ENCODE measurements at places on chromosomes 4 and X.

GRCh38 chrX:11367609-11368430 is 74.6 kb downstream of the AMELX start:
- peak; percentile 71 for DNase-seq

GRCh38 chr4:83725336-83726085 is 189.6 kb downstream of the GPAT3 start:
- DNase-seq = no peak

DNA sequence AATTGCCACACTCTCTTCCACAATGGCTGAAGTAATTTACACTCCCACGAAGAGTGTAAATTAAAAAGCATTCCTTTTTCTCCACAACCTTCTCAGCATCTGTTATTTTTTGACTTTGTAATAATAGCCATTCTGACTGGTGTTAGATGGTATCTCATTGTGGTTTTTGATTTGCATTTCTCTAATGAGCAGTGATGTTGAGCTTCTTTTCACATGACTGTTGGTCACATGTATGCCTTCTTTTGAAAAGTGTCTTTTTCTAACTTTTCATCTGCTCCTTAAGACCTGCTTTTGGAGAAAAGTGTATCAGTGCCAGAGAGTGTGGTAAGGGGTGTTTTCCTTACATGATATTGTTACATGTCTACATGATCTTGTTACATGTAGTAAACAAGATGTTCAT is 25.7 kb downstream of the GUCY1A1 start:
- DNase-seq = no peak

DNA sequence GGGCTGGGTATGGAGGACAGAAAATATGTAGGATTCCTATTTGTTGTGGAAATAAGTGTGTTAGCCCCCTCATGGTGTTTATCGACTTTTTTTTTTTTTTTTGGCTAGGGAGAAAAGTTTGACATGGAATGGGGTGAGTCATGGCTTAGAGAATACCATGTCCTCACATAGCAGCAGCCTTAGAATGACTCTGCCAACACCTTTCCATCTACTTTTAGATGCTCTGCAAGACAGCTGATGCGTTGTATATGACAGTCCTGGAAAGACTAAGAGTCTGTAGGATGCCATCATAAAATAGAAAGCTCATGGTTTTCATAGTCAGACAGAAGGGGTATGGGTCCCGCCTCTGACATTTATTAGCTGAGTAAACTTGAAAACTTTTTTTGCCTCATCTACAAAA is 37.7 kb downstream of the MTTP start:
- no peak for DNase-seq

GRCh38 chrX:31590581-31591114 is 518.8 kb upstream of the FTHL17 start:
- DNase-seq = no peak

GRCh38 chr4:29559286-29559685 is 1160.9 kb upstream of the PCDH7 start:
- DNase-seq = no peak

DNA sequence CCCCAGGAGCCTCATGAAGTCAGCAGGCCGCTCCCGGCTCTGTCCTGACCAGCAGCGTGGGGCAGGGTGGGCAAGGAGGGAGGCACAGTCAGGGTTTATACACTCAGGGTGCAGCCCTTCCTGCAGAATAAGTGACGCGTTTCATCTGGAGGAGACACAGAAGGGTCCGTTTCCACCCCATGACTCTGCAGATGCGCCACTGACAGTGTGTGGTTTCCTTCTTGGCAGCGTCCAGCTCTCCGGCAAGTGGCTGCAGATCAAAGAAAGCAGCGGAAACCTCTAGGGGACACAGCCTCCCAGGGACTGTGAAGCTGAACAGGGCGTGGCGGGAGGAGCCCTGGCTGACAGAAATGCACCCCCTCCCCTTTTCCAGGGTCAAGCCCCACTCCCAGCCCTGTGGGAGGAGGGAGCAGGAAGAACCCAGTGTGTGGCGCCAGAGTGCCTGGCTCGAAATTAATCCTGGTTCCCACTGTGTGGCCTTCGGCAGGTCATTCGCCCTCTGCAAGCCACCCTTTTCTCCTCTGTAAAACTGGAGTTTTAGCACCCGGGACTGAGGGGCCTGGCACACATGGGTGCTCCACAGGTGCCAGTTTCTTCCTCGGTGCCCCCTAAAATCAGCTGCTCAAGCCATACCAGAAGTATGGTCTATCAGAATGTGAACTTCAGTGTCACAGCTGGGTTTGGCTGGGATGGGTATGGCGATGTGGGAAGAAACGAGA is 17.3 kb upstream of the TBC1D14 start:
- peak; percentile 97 for DNase-seq

DNA sequence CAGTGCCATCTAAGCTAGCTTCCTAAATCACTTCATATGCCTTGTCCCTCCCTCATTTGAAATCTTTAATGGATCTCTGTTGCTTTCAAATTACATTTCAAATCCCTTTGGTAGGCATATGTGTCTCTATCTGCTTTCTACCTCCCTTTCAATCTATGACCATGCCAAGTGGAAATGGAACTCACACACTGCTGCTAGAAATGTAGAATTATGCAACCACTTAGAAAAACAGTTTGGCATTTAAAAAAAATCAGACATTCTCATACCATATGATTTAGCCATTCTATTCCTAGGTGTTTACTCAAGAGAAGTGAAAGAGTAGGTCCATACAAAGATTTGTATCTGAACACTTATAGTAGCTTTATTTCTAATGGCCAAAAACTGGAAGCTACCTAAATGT is 413.5 kb upstream of the INTU start:
- DNase-seq = no peak

DNA sequence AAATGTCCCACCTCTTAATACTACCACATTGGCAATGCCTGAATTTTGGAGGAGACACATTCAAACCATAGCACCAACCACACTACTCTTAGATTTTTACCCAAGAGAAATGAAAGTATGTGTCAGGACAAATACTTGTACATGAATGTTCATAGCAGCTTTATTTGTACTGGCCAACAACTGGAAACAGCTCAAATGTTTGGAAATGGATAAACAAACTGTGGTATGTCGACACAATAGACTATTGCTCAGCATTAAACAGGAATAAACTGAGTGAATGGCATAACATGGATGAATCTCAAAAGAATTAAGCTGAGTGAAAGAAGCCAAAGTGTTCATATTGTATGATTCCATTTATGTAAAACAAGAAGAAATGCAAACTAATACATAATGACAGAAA is 18.5 kb upstream of the EDA start:
- no peak for DNase-seq

DNA sequence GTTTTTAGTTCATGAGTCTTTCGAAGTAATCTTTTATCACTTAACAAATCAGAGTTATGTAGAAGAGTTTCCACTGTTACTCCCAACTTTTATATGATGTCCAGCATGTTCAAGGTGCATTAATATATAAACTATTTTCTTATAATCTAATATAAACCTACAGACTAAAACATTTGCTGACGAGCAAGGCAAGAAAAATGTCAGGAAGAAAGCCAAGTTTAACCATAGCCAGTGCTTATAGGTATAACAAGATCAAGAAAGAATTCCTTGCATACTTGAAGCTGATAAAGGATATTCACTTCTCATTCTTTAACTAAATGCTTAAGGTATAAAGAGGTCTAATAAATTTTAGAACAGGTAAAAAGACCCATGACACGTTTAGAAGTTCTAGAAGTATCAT is 167.7 kb downstream of the NPNT start:
- DNase-seq = no peak

DNA sequence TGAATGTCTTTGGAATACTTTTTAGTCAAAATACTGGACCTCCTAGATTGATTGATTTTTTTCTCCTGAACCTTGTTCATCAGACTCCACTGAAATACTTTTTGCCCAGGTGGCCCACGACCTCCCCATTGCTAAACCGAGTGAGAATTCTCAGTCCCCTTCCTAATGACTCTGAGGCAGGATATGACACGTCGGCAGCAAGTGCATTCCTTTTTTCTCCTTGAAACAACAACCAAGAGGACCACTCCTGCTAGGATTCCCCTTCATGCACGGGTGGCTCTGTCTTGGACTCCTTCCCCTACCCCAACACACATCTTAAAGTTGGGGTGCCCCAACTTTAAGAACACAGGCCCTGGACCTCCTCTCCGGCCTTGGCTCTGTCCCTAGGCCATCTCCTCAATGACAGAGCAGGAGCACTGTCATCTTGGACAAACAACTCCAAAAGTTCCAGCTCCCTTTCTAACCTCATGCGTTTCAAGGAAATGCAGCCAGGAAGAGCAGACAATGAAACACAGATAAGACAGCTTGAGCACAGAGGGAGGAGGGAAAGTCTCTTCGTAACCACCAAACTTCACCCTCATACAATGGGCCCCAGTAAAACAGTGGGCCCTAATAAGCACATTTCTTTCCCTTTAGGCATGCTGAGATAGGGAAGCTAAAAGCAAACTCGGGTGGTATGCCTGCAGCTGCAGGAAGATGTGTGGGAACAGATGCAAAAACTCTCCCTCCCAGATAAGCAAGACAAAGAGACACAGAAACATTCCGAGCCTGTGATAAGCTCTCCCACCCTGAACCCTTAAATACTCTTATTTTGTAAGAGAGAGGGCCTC is 33.9 kb downstream of the ZBTB49 start:
- DNase-seq = peak; percentile 95

DNA sequence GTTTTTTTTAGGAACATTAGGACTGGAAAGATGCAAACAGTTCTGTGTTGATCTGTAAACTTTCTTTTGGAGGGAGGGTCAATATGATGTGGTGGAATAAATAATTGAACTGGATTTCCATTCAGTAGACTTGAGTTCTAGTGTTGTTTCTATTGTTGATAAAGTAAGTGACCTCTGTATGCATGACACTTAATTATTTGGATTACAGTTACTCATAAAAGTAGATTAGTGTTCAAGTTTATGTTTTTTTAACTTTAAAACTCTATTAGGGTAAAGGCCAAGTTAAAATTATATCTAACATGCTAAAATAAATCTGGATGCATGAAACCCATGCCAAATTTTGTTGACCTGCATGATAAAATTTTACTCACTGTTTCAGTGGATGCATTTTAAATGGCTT is 85.4 kb upstream of the NR3C2 start:
- DNase-seq = no peak

DNA sequence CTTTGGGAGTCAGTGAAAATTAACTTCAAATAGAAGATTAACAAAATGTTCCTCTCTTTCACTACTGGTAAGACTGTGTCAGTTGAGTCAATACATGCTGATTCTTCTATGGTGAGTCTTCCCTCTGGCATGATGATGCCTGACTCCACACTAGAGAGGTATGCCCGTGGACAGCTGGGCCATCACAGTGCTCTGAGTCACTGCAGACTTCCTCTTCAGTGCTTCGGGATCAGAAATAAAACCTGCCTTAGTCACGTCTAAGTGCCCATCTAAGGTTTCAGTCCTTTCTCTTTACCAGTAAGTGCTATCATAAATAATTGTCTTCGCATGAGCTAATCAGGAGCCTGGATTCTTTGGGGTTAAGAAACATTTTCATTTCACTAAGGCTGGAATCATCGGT is 1.6 kb upstream of the ASB5 start:
- no peak for DNase-seq

- no peak for DNase-seq
These were observed 14.0 kb downstream of the DIPK2B start for GRCh38 chrX:45186643-45187026.

GRCh38 chr4:23368081-23368697 is 521.7 kb downstream of the PPARGC1A start:
- DNase-seq = peak; percentile 5

DNA sequence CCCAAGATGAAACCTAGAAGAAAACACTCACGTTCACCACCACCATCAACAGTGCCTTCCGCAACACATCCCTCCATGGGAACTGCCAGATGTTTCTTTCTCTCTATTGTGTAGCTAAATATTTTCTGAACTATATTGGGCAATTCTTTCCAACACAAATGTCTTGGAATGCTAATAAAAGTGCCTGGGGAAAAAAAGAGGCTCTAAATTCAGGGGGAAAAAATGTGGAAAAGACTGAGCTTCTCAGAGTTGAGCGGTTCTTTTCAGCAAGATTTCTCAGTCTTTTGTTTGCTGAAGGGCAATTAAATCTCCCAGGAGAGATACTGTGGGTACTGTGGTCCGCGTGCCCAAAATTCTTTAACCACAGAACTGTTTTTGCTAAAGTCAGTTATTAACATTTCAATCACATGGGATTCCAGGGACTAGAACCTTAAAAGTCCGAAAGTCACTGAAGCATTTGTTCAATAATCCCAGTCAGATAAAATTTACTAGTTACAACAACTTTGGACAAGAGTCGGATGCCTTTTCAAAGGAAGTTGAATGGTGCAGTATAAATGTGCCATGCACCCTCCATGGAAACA is 51.9 kb upstream of the DHRSX start:
- DNase-seq = no peak

DNA sequence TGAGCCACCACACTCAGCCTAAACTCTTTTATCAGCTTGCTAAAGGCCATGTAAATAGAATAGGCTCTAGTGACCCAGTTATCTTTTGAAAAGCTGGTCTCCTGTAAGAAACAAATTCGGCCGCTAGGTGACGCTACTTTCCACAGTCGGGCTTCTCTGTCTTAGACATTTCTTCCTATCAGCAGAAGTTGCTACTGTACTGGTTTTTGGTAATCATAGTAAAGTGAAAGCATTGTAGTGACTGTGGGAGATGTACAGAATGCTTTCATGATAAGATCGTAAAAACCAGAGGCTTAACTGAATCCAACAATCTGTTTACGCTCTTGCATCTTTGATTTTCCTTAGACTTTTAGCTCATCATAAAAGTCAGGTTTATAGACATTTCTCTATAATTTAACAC is 82.6 kb downstream of the GK start:
- peak; percentile 80 for DNase-seq

DNA sequence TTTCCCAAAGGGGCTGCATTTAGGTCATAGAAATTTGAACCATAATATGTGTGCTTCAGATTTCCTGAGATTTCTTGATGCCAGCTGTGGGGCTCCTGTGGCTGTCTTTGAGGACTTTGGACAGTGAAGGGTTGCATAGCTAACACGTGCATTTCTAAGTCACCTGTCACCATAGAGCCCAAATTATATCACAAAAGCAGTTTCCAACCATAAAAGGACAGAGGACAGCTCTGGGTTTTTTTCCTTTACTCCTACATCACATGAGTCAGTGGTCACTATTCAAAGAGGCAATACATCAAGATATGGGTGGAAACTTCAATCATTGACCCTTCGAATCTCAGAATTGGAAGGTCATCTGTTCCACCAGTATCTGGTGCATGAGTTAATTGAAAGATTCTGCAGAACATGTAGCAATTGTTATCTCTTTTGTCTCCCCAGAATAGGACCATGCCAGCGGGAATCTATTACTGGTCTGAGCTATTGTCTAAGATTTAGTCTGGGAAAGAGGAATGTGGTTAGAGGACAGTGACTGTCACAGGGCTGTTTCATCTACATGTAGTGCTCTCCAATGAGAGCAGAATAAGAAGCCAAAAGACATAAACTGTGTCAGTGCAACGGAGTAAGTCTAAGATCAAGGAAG is 133.5 kb downstream of the AASDH start:
- no peak for DNase-seq

All from hematopoietic multipotent progenitor cell treated with erythropoietin and hydrocortisone succinate and interleukin-3 and kit ligand, for 6 days (in vitro differentiated cells).